Stimulated activated CD8-positive, alpha-beta memory T cell treated with anti-CD3 and anti-CD28 coated beads, Interleukin-4, amount 100 ng/mL, for 24 hours (primary cell): ENCODE measurements at places on chromosomes 4 and X.

DNA sequence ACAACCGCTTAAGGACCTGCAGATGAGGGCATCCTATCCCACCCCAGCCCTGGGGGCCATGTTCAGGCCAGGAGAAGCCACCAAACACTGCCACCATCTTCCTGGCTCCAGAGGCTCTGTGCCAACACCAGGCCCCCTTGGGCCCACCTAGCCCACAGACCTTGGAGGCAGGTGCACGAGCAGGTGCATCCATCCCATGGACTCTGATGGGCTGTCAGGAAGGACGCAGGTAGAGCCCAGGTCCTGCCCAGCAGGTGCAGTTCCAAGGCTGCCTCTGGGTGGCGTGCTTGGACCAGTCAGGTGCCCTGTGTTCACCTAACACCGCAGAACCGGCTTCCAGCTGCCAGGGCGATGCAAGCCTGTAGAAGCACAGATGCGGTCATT, 22.8 kb upstream of the PDE6B start:
- peak; percentile 54 for DNase-seq

DNA sequence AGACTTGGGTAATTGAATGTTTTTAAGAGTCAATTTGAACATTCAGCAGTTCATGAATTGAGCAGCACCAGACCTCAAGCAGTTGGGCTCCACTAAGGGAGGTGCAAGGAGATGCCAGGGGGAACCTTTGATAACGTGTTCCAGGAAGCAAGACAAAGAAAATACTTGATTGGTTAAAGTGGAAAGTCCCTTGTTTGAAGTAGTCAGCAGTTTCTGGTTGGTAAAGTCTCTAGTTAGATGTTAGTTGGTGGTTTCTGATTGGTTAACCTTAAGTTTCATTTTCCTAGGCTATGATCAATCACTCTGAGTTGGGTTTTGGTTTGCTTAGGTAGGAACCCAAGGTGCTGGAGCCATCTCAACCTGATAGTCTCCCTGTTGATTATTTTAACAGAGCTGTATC, 4.0 kb downstream of the HERC6 start:
- DNase-seq = peak; percentile 19

GRCh38 chr4:107458194-107458593, 261.8 kb downstream of the PAPSS1 start:
- DNase-seq = no peak

DNA sequence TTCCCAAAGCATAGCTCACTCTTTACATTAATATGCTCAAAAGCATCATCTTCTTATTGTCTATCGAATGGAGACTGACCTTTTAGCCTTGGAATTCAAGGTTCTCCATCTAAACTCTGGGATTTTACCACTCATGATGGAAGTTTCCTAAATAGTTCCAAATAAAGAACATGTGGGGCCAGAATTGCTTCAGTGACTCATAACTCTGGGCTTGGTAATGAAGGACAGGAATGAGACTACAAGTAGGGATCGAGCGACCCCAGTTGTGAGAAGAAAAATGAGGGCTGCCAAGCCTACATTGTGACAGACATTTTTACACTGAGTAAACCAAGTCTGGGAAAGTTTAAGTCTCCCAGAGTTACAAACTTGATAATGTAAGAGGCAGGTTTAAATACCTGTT, 269.9 kb downstream of the CBLL2 start:
- no peak for DNase-seq

DNA sequence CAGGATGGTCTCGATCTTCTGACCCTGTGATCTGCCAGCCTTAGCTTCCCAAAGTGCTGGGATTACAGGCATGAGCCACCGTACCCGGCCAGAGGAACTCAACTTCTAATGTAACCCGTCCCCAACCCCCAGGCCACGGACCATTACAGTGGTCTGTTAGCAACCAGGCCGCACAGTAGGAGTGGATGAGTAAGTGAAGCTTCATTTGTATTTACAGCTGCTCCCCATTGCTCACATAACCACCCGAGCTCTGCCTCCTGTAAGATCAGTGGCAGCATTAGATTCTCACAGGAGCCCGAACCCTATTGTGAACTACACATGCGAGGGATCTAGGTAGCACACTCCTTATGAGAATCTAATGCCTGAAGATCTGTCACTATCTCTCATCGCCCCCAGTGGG, 119.6 kb downstream of the SHROOM3 start:
- DNase-seq = no peak

DNA sequence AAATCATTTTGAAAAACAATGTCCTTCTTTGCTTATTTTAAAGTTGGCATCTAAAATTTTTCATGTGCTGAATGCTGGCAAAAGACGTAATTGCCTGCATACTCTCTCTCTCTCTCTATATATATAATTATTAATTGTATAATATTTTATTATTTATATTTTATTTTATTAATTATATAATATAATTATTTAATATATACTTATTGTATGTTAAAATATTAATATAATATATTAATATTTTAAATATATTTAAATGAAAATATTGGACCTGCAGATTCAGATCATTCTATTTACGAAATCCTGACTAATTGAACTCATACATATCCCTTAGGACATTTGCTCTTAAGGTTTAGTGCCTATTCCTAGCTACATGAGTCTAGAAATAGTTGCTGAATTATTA, 144.7 kb upstream of the VCX start:
- no peak for DNase-seq

DNA sequence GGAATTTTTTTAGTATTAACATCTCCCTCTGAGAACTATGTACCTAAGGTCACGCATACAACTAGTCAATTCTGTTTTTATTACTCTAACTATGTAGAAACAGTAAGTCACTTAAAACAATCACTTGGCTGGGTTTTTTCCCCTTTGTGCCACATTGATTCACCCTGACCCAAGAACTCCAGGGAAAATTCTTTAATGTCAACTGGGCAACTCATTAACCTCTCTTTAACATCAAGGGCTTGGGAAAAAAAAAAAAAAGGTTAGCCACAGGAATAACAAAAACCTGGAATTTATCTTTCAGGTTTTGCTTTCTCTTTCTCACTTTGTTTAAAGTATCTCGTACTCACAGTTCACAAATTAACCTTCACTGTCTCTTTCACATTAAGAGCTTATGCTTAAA, 8.1 kb downstream of the RPL9 start:
- DNase-seq = no peak

DNA sequence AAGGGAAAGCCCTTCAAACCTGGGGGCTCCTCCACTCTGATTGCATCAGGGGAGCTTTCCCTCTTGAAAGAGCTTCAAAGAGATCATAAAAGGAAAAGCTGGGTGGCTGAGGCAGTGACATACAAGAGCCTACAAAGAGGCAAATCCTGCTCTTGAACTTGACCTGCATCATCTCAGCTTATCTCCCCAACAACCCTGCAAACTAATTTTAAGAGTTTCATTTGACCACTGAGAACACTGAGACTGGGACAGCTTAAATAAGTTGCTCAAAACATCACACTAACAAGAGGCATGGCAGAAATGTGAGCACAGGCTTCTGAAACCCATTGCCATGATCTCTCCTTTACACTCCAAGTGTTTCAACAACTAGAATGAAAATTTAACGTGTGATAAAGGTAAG, 101.6 kb upstream of the PPARGC1A start:
- no peak for DNase-seq

DNA sequence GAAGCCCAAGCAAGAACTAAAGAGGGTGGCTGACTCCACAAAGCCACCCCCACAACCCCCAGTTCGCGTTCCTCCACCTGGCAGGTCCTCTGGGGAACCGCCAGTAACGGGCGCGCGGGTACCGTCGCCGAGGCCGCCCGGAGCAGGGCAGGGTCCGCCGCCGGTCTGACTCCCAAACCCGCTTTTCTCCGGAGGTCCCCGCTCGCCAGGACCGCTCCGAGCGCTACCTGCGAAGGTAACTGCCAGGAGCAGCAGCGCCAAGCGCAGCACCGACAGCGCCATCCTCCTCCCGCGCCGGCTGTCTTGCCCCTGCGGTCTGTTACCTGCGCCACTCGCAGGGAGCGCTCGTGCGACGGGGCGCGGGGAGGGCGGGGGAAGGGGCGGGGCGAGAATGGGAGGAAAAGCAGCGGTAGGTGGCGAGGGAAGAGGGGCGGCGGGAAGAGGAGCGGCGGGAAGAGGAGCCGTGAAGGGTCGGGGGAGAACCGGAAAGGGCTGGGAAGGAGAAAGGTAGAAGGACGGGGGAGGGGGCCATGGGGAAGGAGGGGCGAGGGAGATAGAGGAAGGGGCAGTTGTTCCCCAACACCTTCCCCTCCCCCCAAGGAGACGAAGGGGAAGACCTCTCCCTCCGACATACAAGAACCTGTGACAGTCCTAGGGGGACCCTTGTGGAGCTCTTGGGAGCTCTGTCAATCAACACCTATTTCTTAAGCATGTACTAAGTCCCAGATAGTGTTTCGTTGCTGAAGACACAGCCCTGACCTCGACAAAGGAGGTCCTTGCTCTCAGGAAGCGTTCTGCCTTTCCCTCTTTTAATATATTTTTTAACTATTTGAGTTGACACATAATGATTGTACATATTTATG, at the start of gene SPINK2:
TSS of gene SPINK2 (minus strand) at position 321 of the 863 bp plus-strand sequence. CDS start at position 282, 39 bp downstream.
- DNase-seq = peak; percentile 36
